ENCODE measurements at places on chromosomes 11 and 22. TPM values are rescaled to one million over a fixed set of nuclear protein-coding genes. Genes with fewer than 3 reads are reported as not detected.

DNA sequence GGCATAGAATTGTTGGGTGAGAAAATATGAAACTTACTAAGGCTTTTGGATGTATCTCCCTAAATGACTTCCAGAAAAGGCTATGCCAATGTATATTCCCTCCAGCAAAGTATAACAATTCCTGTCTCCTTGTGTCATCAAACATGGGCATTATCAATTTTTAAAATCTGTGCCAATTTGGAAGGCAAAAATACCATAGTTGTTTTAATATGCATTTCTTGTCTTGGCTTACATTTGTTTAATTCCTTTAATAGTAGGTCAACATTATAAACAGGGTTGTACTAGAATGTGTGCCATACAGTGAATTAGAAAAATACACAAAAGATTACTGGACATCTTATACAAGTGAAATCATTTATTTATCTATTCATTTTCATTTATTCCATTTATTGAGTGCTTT, 41.6 kb downstream of the DCUN1D5 start:
- no peaks in the 10 kb centered on the region for H3K27me3 ChIP-seq
- H3K4me1 ChIP-seq = no peaks in the 10 kb centered on the region
- H3K27ac ChIP-seq = no peak overlapping the region

- DNase-seq = no peak
- H3K36me3 ChIP-seq = no peaks in the 10 kb centered on the region
- H3K4me3 ChIP-seq = no peak overlapping the region
- no peaks in the 10 kb centered on the region for H3K4me1 ChIP-seq
- H3K27me3 ChIP-seq = no peaks in the 10 kb centered on the region
Measured at GRCh38 chr22:41201141-41201540, 4.0 kb upstream of the L3MBTL2 start.

CRYBB2 gene
- not detected for total RNA-seq

GRCh38 chr22:25167082-25167481, 32.6 kb upstream of the CRYBB3 start:
- no peak overlapping the region for H3K4me3 ChIP-seq
- DNase-seq = no peak
- no peaks in the 10 kb centered on the region for H3K27me3 ChIP-seq
- H3K27ac ChIP-seq = no peak overlapping the region

- DNase-seq = no peak
- no peak overlapping the region for H3K4me3 ChIP-seq
- no peaks in the 10 kb centered on the region for H3K36me3 ChIP-seq
- H3K27ac ChIP-seq = no peak overlapping the region
- no peaks in the 10 kb centered on the region for H3K27me3 ChIP-seq
Measured at GRCh38 chr11:130737041-130737830, 179.0 kb downstream of the SNX19 start.

DNA sequence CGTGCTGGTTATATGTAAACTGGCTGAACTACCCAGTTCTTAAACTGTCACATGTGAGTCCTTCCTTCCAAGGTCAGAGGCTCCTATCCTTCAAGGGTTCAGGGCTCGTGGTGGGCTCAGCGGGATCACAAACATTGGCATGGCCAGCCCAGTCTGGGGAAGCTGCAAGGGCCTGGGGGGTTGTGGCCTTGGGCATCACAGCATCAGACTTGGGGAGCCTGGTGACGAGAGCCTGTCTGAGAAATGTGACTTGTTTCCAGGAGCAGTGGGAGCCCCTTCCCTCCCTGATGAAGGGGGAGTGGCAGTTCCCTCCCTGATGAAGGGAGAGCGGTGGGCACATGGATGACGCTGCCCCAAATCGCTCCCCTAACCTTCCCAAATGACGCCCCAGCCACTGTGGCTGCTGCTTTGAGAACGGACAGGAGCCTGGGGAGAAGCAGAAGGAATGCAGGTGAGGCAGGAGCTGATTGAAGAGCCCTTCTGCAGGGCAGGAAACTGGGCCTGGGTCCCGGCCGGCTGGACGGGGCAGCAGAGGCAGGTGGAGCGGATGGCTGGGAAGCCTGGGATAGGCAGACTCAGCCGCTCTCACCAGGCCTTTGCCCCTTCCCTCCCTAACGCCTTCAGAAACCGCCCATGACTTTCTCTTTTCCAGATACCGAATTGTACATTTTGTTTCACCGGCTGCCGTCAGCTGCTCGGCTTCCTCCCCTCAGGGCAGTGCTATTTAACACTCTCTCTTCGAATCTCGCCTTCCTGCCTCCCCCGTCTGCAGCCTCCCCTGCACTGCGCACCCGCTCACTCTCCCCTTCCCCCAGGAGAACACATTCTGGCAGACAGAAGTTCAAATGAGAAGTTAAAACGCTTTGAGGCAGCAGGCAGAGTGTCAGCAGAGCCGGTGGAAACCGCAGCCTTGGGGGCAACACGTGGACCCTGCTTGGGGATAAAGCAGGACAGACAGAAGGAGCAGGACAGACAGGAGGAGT, 1486.7 kb downstream of the BRD1 start:
- H3K27ac ChIP-seq = no peak overlapping the region
- no peaks in the 10 kb centered on the region for H3K36me3 ChIP-seq
- no peak overlapping the region for H3K4me3 ChIP-seq
- DNase-seq = no peak
- no peaks in the 10 kb centered on the region for H3K4me1 ChIP-seq

DNA sequence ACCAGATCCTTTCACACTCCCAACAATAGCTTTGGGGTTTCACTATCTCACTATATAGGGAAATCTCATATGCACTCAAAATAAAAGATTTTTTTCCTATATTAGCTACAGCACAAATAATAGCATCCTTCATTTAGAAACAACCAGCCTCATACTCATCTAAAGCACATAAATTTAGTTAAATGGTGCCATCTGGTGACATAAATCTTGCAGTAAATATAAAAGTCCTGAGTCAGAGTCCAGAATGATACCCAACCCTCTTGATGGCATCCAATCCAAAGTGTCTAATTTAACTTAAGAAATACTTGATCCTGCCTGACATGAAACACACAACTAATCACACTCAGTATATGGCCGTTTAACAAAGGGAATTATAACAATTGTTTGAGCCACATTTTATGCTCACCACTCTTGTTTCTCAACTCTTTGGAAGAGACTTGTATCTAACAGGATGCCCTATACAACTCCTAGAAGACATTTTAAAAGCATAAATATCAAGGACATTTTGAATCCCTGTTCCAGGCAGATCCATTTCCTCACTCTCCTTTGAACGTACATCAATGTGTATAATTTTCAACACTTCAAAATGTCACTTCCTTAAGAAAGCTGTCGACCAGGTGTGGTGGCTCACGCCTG, 36.2 kb downstream of the DLG2 start:
- no peaks in the 10 kb centered on the region for H3K27me3 ChIP-seq
- no peak overlapping the region for H3K27ac ChIP-seq
- H3K4me3 ChIP-seq = no peak overlapping the region
- no peak for DNase-seq

DNA sequence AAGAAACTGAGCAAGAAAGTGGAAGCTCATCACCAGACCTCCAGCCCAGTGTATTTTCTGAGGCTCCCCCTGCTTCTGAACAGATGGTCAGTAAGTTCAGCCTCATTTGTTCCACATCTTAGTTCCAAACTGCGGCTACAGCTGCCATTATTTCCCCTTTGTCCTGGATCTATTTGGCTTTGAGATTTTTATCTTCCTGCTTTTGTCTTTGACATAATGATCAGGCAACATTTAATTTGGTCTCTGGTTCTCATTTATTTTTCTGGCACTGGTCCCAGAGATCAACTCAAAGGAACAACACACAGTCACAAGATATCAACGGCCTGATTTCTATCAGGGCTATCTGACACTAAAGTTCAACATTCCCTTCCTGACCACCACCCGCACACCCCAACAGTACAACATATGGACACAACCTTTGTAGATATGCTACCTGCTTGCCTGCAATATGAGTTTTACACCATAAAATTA, 137.5 kb downstream of the FAM76B start:
- no peak overlapping the region for H3K4me3 ChIP-seq
- no peaks in the 10 kb centered on the region for H3K27me3 ChIP-seq
- no peaks in the 10 kb centered on the region for H3K36me3 ChIP-seq

GRCh38 chr11:65003282-65003681, 6.5 kb upstream of the BATF2 start:
- no peak overlapping the region for H3K4me3 ChIP-seq
- H3K4me1 ChIP-seq = no peaks in the 10 kb centered on the region
- no peaks in the 10 kb centered on the region for H3K27me3 ChIP-seq
- DNase-seq = no peak
- no peak overlapping the region for H3K27ac ChIP-seq
- H3K36me3 ChIP-seq = no peaks in the 10 kb centered on the region

- H3K27ac ChIP-seq = no peak overlapping the region
- no peak overlapping the region for H3K4me3 ChIP-seq
- H3K36me3 ChIP-seq = no peaks in the 10 kb centered on the region
- H3K4me1 ChIP-seq = no peaks in the 10 kb centered on the region
- no peaks in the 10 kb centered on the region for H3K27me3 ChIP-seq
- DNase-seq = no peak
Measured at GRCh38 chr11:44973632-44974401, 23.1 kb upstream of the TP53I11 start.

GRCh38 chr22:48884324-48884723, 943.3 kb downstream of the BRD1 start:
- no peaks in the 10 kb centered on the region for H3K36me3 ChIP-seq
- H3K27ac ChIP-seq = no peak overlapping the region
- no peak for DNase-seq
- no peak overlapping the region for H3K4me3 ChIP-seq
- no peaks in the 10 kb centered on the region for H3K4me1 ChIP-seq
- H3K27me3 ChIP-seq = no peaks in the 10 kb centered on the region

DNA sequence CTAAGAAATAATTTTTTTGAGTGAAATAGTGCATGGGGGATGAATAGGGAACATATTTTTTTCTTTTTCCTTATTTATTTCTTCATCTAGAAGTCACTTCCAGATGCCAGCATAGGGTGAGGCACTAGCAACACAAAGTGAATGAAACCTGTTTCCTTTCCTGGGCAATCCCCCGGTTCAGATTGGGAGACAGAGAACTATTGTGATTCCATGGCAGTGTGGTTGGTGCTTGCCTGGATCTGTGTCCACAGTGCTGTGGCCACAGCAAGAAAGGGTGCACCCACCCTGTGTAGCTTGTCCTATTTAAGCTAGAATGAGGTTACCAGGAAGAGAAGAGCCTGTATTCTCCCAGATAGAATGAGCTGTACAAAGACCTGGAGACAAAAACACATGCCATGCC, 57.6 kb downstream of the SLC5A1 start:
- DNase-seq = no peak
- no peaks in the 10 kb centered on the region for H3K4me1 ChIP-seq
- no peaks in the 10 kb centered on the region for H3K36me3 ChIP-seq
- H3K27ac ChIP-seq = no peak overlapping the region
- H3K4me3 ChIP-seq = no peak overlapping the region

DNA sequence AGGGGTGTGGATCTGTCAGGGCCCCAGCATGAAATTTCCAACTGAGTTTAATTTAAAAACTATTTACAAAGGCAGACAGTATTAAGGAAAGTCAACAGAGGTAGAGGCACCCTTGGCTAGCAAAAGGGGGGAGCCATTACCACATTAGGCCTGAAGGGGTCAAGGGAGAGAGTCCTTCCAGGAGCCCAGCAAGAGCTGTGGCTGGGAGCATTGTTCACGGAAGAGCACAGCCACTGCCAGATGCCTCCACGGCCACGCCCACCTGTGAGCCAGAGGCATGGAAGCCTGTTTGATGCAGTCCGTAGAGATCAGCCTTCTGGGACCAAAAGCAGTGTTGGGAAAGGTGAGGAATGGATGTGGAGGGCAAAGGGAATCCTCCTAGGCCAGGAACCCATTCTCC, 102.6 kb downstream of the GALNT18 start:
- no peak for DNase-seq
- H3K4me1 ChIP-seq = no peaks in the 10 kb centered on the region
- no peaks in the 10 kb centered on the region for H3K36me3 ChIP-seq
- H3K4me3 ChIP-seq = no peak overlapping the region

DNA sequence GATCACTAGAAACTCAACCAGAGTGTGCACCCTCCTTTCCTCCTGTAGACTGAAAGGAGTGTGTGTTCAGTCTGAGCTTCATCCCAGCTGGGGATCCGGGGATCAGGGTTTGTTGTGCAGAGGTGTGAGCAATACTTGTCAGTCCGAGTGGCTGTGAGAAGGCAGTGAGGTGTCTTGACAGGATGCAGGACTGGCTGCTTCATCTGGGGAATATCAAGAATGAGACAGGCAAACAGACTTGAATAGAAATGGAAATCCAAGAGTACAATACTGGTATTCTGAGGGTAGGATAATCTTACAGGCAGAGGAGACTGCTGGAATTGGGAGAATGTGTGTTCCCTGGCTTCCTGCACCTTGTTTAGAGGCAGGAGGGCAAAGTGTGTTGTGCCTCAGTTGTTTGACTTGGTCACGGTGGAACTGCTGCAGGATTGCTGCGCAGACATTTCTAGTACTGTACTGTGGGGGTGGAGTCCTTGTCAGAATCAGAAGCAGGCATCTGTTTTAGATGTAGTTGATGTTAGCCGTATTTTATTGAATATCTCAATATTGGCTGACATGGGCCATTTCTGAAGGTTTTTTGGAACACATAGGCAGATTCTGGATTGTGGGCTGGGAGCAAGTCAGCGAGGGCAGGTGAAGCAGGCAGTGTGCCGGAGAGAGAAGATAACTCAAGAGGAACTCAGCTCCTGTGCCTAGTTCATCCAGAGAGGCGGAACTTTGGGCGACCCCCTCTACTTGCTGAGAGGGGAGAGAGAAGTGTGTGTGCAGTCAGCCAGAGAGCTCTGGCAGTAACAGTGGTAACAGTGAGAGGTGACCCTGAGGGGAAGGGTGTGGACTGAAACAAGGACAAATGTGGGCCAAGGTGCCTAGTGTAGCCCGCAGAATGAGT, 27.1 kb upstream of the GRK2 start:
- H3K4me1 ChIP-seq = no peaks in the 10 kb centered on the region
- DNase-seq = no peak
- no peaks in the 10 kb centered on the region for H3K27me3 ChIP-seq
- peak overlapping the region; percentile 22 for H3K4me3 ChIP-seq

DNA sequence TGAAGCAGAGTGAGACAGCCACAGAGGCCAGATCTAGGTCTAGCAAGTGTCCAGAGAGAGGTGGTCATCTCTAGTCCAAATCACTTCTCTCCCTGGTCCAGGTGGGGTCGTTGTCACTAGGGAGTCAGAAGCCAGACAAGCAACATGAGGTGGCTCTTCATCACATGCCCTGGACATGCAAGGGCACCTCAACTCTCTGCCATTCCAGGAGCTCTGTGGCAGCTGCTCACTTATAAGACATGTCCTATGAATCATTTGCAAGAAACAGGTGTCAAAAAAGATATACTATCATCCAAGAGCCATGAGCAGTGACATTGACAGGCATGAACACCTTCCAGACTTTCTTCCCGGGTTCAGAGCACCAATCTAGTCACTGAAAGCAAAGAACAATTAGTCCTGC, 130.8 kb downstream of the GALNT18 start:
- no peak for DNase-seq
- no peaks in the 10 kb centered on the region for H3K36me3 ChIP-seq
- H3K27me3 ChIP-seq = no peaks in the 10 kb centered on the region
- no peaks in the 10 kb centered on the region for H3K4me1 ChIP-seq
- no peak overlapping the region for H3K4me3 ChIP-seq

MRGPRE gene
- total RNA-seq = not detected

MPPED1 gene
- not detected for total RNA-seq

GRCh38 chr11:121426476-121427399, 25.4 kb upstream of the SORL1 start:
- DNase-seq = peak; percentile 37
- no peak overlapping the region for H3K27ac ChIP-seq
- H3K4me3 ChIP-seq = no peak overlapping the region
- H3K36me3 ChIP-seq = no peaks in the 10 kb centered on the region
- no peaks in the 10 kb centered on the region for H3K27me3 ChIP-seq
- H3K4me1 ChIP-seq = no peaks in the 10 kb centered on the region

- no peak overlapping the region for H3K4me3 ChIP-seq
- H3K27ac ChIP-seq = no peak overlapping the region
- H3K27me3 ChIP-seq = no peaks in the 10 kb centered on the region
- peak; percentile 24 for DNase-seq
- H3K36me3 ChIP-seq = no peaks in the 10 kb centered on the region
Measured at GRCh38 chr11:70650075-70650909, 252.0 kb downstream of the CTTN start.
